Suprapubic skin (tissue), 4 donors: ENCODE measurements at places on chromosomes 2 and 18.

GRCh38 chr18:60215432-60215831 is 157.1 kb downstream of the MC4R start:
- no peak for DNase-seq

GRCh38 chr2:64359892-64360657 is 93.9 kb upstream of the LGALSL start:
- peak; percentile 90 for DNase-seq

DNA sequence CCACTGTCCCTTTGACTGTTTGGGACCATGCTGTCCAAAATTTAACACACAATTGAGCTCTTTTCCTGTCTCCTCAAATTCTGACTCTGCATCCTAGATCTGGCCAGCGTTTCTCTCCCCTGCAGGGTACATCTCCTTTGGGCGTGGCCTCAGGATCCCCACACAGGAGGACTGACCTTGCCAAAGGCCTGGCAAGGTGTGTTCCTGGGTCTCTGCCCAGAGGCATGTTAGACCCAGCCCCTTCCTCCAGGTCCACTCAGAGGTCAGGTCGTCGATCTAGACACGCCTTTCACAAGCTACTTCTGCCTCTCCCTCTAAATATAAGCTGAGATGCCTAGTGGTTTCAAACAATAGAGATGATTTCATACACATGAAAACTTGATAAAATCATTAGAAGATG is 45.4 kb upstream of the SMIM21 start:
- DNase-seq: no peak

- no peak for DNase-seq
These were observed 33.1 kb downstream of the ADRA2B start for GRCh38 chr2:96083064-96083939.
